Left lung (tissue), 14 donors: ENCODE measurements at places on chromosomes 11 and 22.

GRCh38 chr11:72798361-72798760 lies 4.5 kb upstream of the STARD10 start:
- no peak for DNase-seq

- DNase-seq: no peak
Observed at GRCh38 chr22:19290400-19291217, 910 bp downstream of the CLTCL1 start.

DNA sequence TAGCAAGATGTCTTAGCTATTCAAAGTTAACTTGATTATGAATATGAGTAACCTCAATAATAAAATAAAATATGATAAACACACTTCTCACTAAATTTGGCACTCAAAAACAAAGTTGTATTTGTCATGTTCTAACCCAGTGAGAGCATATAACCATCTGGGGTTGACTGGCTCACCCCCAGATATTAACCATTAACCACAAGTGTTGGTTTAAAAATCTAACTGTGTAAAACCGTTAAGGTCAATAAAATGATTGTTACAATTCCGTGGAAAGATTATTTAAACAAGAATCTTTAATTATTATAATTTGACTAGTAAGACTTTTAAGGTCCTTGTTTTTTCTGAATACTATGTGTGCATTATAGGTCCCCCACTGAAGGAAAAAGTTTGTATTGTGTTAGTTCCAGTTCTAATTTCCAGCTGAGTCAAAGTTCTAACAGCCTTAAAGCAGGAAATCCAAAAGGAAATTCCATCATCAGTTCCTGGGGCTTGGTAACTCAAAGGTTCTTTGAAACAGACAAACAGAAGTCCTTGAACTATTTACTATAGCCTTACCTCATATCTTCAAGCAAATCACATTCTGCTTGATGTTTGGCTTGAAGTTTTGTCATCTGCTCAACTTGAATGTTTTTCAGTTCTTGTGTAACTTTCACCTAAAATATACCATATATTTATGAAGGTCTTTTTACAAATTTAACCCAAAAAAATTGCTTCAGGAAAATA lies 2.5 kb downstream of the FCHSD2 start:
- no peak for DNase-seq

DNA sequence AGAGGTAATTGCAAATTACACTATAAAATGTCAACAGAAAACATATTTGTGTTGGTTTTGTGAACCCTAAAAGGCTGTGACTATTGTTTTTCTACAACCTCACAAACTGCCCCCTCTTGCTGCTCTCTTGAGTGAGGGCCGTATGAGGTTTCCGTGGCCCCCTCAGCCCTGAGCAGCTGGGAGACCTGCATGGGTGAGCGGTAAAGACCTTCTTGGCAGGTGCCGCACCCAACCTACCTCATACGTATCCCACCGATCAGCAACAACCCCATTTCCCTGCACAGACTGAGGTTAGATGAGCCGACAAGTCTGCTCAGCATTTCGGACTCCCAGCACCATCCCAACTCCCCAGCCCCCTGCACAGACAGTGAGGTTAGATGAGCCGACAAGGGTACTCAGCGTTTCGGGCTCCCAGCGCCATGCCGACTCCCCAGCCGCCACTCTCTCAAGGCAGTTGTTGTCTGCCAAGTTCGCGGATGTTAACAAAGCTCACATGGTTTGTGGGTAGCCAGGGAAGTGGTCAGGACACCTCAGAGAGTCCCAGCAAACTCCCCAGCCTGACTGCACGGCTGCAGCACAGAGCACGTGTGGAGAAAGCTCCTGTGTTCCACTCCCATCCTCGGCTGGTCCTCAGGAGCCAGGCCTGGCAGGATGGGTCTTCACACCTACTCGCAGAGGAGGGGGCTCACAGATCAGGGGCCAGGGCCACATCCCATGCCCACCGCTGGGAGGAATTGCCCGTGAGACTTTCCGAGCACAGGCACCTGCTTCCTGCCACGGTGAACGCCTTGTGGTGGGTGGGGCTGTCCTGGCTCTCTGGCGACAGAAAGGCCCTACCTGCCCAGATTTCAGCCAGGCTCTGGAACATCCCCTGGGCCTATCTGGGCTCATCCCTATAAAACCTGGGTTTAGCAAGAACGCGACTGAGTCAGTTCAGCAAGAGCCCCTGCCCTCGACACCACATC lies 502.9 kb downstream of the BRD1 start:
- DNase-seq: no peak

DNA sequence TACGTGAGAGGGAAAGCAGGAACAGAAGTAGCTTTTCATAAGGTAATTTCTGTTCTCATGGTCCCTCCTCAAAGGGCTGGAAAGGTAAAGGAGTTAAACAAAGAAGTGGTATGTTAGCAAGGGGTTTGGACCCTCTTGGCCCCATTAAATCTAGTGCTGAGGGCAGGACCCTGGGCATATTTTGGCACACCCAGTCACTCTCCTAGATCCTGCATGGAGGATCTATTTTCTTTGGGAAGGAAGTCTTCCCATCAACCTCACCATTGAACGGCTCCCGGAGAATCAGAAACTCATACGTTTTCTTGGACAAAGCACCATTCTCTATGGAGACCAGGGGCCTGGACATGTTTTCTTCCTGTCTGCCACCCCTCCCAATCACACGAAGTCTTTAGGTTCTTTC lies 11.7 kb downstream of the TMEM216 start:
- DNase-seq: no peak

DNA sequence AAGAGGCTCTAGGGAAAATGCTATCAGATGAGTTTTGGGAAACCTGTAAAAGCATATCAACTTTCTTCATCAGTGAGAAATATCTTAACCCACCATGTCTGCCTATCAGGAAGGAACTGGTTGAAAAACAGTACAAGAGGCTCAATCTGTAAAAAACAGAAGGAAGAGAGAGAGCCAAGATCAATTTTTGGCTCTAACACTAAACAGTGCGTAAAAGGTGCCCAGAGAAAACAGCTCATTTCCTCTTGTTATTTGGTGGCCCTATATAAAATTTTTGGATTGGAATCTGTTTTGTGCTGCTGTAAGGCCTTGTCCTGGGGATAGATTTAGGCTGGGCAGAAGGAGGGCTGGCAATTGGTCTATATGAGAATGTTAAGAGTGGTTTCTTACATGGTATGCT lies 12.1 kb downstream of the MS4A2 start:
- no peak for DNase-seq

- DNase-seq: no peak
Observed at GRCh38 chr11:1532606-1533341, 39.3 kb downstream of the DUSP8 start.

- peak; percentile 73 for DNase-seq
Observed at GRCh38 chr22:46079861-46080821, 70.2 kb upstream of the PPARA start.

DNA sequence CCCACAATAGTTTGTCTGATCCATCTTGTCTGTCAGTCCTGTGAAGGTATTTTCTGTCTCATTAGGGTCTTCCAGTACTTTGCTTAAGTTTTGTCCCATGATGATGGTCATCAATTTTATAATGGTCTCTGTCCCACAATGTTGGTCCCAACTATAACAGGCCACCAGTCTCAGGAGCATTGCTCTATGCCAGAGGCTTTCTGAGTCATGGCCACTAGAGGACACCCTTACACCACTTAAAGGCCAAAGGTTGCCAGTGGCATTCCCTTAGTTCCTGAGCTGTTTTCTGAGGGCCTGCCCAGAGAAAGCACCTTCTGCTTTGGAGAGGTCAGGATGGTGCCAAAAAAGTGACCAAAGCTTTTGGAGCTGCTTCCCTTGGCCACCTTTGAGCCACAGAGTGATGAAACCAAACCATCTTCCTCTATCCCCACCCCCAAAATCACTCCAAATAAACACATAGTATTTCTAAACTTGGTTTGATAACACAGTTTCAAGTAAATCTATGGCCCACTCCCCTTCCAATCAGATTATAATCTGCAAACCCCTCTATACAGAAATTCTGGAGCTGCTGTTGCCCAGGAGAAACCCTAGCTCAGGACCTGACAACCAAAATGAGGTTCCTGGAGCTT lies 19.3 kb downstream of the EIF3F start:
- peak; percentile 49 for DNase-seq

DNA sequence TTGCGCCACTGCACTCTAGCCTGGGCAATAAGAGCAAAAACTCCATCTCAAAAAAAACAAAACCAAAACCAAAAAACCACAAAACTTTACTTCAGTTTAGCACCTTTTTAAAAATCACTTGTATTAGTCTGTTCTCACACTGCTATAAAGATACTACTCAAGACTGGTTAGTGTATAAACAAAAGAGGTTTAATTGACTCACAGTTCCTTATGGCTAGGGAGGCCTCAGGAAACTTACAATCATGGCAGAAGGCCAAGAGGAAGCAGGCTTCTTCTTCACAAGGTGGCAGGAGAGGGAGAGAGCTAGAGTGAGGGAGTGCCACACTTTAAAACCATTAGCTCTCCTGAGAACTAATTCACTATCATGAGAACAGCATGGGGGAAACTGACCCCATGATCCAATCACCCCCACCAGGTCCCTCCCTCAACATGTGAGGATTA lies 261.3 kb downstream of the TMEM135 start:
- no peak for DNase-seq

- no peak for DNase-seq
Observed at GRCh38 chr11:5878564-5878963, 1.9 kb upstream of the OR52E4 start.

DNA sequence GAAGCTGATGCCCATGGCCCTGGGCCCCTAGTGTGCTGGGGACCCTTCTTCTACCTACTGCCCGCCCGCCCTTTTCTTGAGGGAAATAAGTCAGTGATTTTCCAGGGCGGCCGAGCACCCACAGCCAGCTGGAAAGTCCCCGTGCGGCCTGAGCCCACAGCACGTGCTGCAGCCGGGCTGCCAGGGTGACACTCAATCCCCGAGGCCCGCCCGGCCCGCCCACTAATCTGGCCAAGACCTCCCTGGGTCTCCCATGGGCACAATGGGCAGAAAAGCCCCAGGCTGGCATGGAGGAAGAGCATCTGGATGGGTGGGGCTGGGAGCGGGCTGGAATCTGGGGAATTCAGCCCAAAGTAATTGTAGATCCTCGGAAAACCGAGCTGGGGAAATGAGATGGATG lies 24.8 kb downstream of the WNT7B start:
- no peak for DNase-seq

DNA sequence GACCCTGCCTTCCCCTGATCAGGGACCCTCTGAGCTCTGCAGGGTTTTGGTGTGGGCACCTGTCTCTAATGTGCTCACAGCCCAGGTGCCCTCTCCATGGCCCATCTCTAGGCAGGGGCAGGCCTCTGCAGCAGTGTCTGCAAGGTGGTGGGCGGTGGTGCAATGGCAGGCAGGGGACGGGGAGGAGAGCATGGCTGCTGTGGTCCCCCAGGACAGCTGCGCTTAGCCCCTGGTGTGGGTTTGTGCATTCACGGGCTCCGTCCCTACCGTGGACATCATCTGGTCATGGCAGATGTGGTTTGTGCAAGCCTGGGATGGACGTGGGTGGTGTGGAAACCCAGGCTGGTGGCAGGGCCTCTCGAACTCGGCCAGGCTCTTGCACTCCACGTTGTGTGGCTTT lies 443.1 kb downstream of the TBC1D22A start:
- DNase-seq: no peak

DNA sequence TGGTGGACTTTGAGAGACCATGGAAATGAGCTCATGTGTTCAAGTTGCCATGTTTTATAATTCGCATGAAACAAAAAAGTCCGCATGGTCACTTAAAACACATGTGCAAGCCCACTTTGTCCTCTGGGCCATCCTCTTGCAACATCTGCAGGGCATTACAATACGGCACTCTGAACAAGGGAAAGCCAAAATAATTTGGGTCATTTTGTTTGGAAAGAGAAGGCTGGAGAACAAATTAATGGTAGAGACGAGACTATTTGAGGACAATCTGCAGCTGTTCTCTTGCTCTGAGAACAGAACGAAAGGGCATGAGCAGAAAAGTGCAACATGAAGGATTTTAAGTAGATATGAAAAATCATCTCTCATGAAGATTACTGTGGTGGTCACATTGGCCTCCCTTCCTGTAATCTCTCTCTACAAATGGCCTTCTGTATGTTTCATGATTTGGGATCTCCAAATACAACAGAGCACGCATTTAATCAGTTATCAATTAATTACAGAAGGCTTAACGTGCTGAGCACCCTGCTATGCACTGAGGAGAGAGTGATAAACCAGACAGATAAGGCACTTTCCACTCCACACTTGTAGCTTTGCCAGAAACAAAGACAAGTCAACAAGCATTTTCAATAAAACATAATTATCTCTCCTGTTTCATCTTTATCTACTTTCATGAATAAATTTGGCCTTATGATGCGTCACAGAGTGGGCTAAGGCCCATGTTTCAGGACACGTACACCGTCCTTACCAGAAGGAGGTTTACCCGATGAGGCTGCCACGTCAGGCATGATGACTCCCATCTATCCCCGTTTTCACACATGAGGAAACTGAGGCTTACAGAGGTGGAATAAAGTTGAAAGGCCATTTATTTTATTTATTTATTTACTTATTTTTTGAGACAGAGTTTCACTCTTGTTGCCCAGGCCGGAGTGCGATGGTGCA lies 384.1 kb downstream of the LARGE1 start:
- DNase-seq: no peak

DNA sequence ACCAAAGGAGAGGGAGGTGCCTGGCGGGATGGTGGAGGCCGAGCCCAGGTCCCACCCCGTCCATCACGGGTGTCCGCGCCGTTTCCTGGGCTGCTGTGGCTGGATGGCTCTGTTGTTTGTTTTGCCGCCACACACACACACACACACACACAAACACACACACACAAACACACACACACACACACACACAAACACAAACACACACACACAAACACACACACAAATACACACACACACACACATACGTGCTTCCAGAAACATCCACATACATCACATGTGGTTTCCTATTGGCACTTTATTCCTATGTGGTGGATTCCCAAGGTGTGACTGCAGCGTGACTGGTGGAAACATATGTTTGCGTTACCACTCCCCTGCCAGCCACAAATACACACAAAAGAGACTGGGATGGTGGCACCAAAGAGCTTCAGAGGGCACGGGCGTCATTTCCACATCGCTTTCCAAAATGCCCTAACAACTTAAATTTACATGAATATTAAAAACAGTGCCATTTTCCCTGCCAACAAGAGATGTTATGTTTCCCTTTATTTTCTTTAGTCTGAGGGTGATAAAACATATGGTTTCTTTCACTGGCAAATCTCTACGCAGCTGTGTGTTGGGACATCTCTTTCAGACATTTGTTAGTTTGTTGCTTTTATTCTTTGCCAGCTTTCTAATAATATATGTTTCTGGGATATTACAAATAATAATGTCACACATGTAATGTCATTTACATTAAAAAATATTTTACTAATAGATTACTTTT lies 356.8 kb downstream of the BRD1 start:
- no peak for DNase-seq

GRCh38 chr11:105783216-105783615 lies 173.3 kb downstream of the GRIA4 start:
- no peak for DNase-seq
